AG04450 (cell line): ENCODE measurements at places on chromosomes 2 and 18.

DNA sequence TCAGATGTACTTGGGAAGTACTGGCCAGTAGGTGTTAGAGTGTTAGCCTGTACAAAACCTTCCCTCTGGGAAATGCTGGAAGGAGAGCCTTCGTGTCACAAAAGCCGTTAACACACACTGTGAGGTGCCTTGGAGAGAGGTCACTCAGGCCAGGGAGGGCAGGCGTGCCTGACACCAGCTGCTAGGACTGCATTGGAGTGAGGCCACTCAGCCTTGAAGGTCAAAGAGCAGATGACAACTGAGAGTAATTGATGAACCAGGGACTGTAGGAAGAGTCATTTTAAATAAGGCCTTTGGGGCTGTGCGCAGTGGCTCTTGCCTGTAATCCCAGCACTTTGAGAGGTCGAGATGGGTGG is 45.4 kb downstream of the ASAP2 start:
- DNase-seq = no peak

GRCh38 chr2:145383961-145384360 is 864.0 kb upstream of the ZEB2 start:
- DNase-seq = no peak

- no peak for DNase-seq
Observed at GRCh38 chr18:54739476-54739875, 88.8 kb upstream of the RAB27B start.

DNA sequence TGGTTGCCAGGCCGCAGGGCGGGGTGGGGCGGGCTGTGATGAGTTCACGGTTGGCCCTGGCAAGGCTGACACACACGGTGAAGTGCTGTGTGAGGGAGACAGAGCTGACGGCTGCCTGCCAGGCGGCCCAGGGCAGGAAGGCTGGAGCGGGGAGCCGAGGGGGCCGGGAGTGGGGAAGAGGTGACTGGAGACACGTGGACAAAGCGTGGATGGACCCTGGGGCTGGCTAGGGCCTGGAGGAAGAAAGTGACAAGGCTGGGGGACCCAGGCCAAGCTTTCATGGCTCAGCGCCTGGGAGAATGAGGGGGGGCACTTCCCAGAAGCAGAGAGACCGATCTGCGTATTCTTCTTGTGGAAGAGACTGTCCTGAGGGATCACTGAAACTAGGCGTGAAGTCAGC is 123.2 kb downstream of the DYSF start:
- DNase-seq = no peak

DNA sequence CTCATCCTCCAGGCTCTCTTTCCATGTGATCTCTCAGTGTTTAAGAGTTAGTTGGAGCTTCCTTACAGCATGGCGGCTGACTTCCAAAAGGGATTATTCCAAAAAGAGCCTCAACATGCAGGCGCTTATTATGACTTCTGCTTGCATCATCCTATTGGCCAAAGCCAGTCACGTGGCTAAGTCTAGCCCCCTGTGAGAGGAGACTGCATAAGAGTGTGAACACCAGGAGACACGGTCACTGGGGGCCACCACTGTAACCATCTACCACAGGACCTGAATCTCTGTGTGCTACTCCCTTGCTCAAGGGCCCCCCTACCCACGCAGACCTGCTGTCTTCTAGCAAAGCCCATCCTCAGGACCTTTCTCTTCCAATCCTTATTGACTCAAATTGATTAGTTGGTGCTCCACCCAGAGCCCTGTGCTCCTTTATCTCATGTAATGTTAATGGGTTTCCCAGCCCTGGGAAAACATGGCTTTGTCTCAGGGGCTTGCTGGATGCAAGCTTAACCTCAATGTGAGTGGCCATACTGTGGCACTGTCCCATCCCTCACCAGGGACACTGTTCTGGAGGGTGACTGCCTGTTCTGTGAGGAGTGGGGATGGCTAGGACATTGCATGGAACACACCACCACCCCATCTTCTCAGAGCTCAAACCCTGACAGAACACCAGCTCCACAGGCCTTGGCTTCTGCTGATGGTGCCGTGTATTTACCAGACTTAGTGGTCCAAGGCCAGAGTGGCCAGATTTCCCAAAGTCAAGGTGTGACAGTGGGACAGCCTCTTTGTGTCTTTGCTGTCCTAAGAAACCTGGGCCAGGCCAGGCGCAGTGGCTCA is 4.2 kb downstream of the IL1RN start:
- DNase-seq = no peak

- no peak for DNase-seq
Observed at GRCh38 chr2:121019071-121019470, 265.9 kb downstream of the TFCP2L1 start.

DNA sequence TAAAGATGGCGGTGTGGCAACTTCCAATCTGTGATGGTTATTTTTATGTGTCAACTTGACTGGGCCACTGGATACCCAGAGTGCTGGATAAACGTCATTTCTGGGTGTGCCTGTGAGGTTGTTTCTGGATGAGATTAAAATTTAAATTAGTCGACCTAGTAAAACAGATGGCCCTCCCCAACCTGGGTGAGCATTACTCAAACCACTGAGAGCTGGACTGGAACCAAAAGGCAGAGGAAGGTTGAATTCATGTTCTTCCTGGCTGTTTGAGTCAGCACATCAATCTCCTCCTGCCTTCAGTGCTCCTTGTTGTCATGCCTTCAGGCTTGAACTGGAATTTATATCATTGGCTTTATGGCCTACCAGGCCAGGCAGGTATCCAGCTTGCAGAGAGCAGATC is 190.8 kb upstream of the RGPD4 start:
- no peak for DNase-seq

DNA sequence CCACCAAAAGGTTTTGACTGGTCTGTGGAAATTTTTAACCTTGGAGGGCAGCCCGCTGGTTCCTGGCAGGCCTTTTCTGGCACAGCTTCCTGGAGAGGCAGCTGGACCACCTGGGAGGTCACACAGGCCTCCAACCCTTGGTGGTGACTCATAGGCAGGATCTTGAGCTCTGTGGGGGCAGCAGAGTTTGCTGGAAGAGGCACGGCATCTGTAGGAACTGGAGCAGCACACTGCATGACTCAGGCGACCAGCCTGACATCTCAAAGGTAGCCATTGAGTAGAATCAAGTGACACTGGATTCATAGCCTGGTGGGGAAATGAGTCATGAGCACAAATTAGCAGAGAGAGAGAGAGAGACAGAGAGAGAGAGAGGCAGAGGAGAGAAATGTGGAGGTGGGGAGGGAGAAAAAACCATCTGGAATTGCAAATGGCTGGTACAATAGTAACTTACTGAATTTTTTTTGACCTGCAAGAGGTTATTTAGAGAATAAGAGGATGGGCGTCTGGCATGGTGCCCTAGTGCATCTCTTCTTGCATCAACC is 57.4 kb downstream of the TRPM8 start:
- DNase-seq = peak; percentile 85

GRCh38 chr2:59096973-59097372 is 855.8 kb upstream of the FANCL start:
- no peak for DNase-seq
